ENCODE measurements at places on chromosomes 12 and 14.

DNA sequence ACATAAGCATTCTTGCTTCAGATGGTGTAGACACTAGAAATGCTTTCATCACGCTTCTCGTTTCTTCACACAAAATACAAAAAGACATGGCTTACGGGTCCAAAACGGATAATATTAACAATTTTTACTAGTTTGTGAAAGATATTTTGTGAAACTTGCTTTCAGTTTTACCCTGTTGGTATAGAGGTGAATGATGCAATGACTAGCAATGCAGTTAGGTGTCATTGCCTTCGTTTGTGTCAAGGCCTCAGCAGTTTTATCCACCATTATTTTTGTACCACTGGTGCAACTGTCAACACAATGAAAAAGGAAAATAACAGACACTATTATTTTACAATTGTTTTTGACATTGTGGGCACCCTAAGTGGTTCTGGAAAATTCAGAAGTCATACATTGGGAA lies 323.0 kb downstream of the FLRT2 start:
- DNase-seq = peak; percentile 28

DNA sequence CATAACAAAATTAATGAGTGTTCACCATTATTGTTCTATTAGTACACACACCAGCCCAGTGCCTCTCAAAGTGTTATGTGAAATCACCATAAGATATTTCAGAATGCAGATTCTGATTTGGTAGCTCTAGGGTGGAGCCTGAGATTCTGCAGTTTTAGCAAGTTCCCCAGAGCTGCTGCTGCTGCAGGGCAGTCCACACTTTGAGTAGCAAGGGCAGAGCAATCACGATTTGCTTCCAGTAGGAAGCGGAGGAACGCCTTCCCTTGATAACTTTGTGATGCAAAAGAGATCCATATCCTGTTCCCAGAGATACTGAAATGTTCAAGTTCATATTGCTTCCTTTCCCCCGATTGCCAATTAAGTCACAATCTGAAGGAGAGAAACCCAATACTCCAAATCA lies 57.9 kb downstream of the SLC17A8 start:
- no peak for DNase-seq

GRCh38 chr14:76920331-76921087 lies 94.3 kb downstream of the LRRC74A start:
- peak; percentile 67 for DNase-seq

DNA sequence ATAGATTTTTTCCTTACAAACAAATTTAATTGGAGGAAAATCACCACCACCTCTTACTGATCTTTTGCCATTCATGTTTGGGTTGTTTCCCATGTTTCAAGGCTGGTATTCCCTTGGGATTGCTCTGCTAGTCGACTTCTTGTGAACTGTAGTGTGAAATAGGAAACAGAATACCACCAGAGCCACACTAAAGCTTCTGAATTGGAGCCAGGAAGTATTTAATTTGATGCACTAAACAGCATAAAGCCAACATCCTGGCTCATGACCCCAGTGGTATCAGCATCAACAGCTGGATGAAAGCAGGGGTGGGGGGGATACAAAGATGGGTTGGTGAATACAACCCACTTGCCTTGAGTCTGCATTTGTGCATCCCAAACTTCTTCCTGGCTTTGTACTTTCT lies 127.5 kb downstream of the TBC1D30 start:
- no peak for DNase-seq

DNA sequence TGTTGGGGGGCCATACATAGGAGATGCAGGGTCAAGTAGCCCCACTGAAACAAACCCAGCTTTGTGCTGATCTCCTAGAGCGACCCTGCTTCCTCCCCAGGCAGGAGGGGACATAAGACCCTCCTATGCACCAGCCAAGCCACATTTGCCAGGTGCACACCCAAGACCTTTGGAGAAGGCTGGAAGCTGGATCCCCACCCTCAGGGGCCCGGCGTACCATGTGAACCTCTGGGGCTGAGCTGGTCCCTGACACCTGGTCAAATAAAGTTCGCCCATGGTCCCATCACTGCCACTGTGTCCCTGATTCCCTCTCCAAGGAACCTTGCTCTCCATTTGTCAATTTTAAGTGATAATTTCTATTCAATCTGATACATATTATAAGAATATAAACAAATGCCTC lies 162.1 kb upstream of the VASH1 start:
- DNase-seq = no peak

GRCh38 chr14:74599946-74600345 lies 12.1 kb downstream of the LTBP2 start:
- DNase-seq = no peak

DNA sequence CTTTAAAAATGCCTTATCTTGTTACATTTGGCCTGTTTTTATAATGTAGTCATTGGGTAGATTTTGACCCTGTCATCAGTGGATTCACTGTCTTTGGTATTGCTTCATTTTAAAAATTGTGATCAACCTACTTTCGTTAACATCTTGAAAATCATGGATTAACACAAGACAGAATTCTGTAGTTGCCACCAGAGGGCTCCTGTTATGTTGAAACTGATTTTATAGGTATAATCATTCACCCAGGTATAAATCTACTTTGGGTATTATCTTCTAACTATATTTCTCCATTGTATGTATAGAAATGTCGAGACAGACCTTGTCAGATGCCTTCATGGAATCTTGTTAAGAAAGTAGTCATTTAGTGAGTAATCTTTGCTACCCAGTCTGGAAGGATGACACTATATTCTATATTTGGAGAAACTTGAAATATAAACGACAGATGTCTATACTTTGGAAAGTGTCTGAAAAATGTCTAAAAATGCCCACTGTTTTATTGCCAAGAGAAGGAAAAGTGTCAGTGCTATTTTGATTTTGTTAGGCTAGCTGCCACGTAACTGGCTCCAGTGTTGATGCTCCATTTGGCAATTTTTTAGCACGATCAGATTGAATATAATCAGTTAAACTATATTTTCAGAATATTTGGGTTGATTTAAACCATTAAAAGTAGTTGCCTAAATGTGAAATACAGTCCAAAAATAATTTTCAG lies 129.4 kb downstream of the PELI2 start:
- DNase-seq = no peak

DNA sequence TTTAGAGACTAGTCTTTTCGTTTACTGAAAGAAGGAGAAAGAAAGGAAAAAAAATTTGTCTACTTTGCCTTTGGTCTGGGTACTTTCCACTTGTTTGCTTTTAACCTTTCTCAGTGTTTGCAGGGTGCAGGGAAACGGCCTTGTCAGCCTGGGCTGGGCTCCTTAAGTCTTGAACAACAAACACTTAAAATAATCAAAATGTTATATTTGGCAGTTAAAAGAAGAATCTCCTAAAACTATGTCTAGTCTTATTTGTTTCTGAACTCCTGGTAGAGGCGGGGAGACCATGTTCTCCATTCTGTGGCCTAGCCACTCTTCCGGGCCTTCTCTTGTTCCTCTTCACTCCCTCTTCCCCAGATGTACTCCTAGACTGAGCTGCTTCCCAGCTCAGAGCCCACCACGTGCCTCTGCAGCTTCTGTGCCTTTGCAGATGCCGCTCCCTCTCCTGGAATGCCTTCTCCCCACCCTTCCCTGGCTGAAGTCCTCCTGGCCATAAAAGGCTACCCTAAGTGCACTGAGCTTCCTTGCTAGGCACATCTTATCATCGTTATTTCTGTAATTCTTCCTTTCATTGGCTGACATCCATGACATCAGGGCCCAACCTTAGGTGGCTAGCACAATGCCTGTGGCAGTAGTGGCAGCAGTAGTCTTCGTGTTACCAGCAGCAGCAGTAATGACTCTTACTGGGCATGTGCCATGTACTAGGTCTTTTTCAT lies 432.9 kb downstream of the ZFP36L1 start:
- peak; percentile 55 for DNase-seq

- DNase-seq = no peak
Observed at GRCh38 chr12:54936736-54937135, 47.8 kb downstream of the TESPA1 start.

GRCh38 chr12:262817-263216 lies at the start of gene SLC6A13:
Gene SLC6A13 (minus strand): TSS chr12:262836. CDS start chr12:260052, 2,784 bp downstream.
- DNase-seq = peak; percentile 14

DNA sequence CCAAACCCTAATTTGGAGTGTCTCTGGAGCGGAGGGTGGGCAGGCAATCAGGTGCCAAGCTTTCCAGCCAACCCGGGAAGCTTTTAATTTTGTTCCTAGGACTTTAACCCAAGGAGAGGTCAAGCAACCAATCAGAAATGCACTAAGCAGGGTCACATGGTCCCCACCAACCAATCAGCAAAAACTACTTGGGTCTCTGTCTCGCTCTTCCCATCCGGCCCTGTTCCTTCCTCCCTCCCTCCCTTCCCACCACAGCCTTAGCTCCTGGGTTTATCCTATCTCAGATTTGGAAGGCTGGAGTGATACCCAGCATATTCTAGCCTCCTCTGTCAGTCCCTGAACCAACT lies 7.3 kb downstream of the HOXC5 start:
- no peak for DNase-seq

DNA sequence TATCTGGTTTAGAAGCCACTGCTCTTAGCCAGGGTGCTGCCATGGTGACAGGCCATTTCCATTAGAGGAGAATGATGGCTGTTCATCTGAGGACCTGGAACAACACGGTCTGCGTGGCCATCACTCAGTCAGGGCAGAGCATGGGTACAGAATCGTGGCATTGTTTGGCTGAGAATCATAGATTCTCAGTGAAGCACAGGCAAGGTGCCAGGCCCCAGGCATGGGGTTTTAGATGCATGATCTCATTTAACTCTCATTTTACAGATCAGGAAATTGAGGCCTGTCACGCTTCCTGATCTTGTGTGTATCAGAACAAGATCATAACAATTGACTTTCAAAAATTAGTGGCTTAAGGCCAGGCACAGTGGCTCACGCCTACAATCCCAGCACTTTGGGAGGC lies 26.8 kb upstream of the IRF2BPL start:
- no peak for DNase-seq

DNA sequence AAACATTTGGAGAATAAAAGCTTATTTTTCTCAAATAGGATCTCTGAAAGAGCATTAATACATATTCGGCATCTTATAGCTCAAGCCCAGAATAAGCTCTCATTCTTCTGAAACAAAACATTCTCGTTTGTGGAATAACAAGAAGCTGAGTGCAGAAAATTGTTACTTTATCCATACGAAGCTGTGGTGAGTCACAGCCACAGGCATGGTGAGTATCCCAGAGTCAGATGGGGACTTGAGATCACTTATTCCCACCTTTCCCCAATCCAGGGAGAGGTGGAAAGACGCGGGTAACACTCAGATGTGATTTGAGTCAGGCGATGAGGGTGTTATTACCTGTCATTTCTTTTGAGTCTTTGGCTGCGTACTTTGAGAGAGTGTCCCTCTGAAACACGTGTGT lies 214.6 kb upstream of the TMEM132C start:
- DNase-seq = peak; percentile 56

GRCh38 chr14:61493239-61493638 lies 171.9 kb downstream of the PRKCH start:
- DNase-seq = peak; percentile 98

GRCh38 chr12:77766224-77766623 lies 64.5 kb upstream of the NAV3 start:
- no peak for DNase-seq

- DNase-seq = peak; percentile 10
Observed at GRCh38 chr12:106867651-106868050, 88.1 kb upstream of the TMEM263 start.

- no peak for DNase-seq
Observed at GRCh38 chr14:64475585-64476273, 10.4 kb downstream of the AKAP5 start.

GRCh38 chr12:92574051-92574783 lies 128.6 kb upstream of the PLEKHG7 start:
- no peak for DNase-seq

DNA sequence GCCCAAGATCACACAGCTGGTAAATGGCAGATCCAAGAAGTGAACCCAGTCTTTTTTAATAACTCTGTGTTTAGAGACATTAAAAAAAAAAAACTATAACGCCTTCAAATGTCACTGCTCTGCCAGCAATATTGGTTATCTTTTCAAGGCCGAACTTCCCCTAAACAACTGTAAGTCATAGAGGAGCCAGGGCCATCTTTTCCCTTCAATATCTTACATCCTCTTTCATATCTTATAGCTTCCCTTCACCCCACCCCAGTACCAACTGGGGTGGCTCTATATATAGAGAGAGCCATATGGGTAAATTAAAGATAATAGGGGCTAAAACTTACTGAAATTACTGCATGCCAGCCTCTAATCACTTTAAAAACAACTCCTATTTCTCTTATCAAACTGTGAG lies 100.2 kb downstream of the STAB2 start:
- no peak for DNase-seq

GRCh38 chr12:116656306-116656705 lies 81.6 kb downstream of the SPRING1 start:
- DNase-seq = peak; percentile 30
